ENCODE measurements at places on chromosomes 4 and X. TPM values are rescaled to one million over a fixed set of nuclear protein-coding genes. Genes with fewer than 3 reads are reported as not detected.

Gene POU3F4
- total RNA-seq: not detected

Gene KIT
- 17.6 TPM for total RNA-seq

Gene MAGEC1
- not detected for total RNA-seq

Gene IL2
- total RNA-seq: not detected

Gene SSX4
- total RNA-seq: not detected

Gene PCDH19
- 2.9 TPM for total RNA-seq

Gene FAM47E
- total RNA-seq: 3.0 TPM

Gene NALF2
- total RNA-seq: 0.10 TPM

Gene PABPC5
- total RNA-seq: 10.7 TPM

Gene TAF7L
- total RNA-seq: 0.82 TPM

Gene ZNF81
- 12.1 TPM for total RNA-seq

Gene PLAC8
- total RNA-seq: 2.4 TPM

Gene ZAR1
- not detected for total RNA-seq

Gene RHOXF2
- not detected for total RNA-seq

Gene USP51
- total RNA-seq: 7.2 TPM

Gene SHROOM2
- 2.6 TPM for total RNA-seq

Measured in tongue (tissue), 3 donors.